ENCODE measurements at places on chromosomes 13 and 19. TPM values are rescaled to one million over a fixed set of nuclear protein-coding genes. Genes with fewer than 3 reads are reported as not detected.

The CYP2S1 gene
- 23.9 TPM for total RNA-seq

The UNC13A gene
- 1.1 TPM for total RNA-seq

The NFIX gene
- 3.0 TPM for total RNA-seq

The ATP4A gene
- 0.02 TPM for total RNA-seq

The TICAM1 gene
- total RNA-seq = 10.6 TPM

The LGALS14 gene
- total RNA-seq = not detected

The ZSCAN5B gene
- not detected for total RNA-seq

The FXYD1 gene
- total RNA-seq = not detected
